Activated CD4-positive, alpha-beta T cell treated with anti-CD3 and anti-CD28 coated beads, Interleukin-2, amount 50 U/mL, for 16 hours (primary cell): ENCODE measurements at places on chromosomes 4 and X.
A peak's percentile ranks its signal among the peaks of the same experiment; 100 is the strongest.

DNA sequence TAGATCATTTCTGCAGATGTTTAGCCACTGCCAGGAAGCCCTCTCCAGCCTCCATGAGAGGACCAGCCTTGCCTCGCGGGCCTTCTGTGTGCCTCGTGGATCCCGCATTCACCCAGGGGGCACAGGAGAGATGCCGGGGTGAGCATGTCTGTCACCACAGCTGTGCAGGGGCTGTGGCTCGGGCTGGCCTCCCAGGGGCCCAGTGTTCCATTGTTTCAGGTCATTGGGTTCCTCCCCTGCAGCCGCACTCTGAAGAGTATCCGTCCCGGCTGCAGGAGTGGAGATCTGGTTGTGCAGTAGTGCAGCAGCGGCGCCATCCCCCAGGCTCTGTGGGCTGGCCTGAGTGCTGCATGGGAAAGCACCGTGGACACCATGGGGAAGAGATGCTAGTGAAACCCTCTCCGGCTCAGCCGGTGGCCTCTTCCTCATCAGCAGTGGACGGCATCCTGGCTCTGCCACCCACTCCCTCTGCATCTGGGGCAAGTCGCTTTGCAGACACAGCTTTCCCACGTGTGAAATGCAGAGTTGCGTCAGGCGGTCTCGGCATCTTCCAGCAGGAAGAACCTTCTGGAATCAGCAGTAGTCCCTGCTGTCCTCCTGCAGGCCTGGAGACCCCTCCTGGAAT is 29.1 kb downstream of the TBC1D14 start:
- DNase-seq = no peak

DNA sequence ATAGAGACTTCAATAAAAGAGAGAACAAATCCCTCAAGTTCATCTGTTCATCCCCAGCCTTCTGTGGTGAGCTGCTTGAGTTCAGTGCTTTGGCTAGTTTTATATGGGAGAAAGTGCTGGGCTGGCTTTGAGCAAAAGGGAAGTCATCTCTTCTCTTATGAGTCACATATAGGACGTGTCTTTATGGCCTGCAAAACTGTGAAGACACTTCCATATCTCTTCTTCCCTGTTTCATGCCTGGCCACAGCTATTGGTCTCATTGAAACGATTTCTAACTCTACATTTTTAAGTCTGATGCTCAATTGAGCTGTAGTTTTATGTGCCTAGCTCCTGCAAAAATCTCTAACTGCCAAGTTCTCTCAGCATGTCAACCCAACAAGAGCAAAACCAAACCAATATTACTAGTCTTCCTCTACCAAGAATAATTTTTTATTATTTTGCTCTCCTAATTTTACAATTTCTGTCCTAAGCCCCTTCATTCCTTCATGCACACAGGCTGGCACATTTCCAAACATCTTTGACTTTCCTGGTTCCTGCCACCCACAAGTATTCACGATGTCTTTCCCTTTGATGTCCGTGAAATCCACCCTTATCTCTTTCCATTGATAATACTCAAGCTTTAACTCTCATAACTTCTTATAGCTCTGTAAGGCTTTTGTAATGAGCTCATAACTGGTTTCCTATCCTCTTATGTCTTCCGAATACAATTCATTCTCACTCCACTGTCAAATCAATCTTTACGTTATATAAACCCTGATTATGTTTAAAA is 165.3 kb downstream of the BTC start:
- DNase-seq = no peak

DNA sequence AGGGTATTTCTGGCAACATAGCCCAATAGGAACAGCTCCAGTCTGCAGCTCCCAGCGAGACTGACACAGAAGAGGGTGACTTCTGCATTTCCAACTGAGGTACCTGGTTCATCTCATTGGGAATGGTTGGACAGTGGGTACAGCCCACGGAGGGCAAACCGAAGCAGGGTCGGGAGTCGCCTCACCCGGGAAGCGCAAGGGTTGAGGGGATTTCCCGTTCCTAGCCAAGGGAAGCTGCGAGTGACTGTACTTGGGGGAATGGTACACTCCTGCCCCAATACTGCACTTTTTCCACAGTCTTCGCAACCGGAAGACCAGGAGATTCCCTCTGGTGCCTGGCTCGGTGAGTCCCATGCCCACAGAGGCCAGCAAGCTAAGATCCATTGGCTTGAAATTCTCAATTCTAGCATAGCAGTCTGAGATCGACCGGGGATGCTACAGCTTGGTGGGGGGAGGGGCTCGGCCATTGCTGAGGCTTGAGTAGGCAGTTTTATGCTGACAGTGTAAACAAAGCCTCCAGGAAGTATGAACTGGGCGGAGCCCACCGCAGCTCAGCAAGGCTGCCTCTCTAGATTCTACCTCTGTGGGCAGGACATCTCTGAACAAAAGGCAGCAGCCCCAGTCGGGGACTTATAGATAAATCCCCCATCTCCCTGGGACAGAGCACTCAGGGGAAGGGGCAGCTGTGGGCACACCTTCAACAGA is 14.0 kb upstream of the ADAD1 start:
- no peak for DNase-seq

GRCh38 chrX:151984328-151984727 is 9.9 kb upstream of the GABRE start:
- DNase-seq = no peak

GRCh38 chr4:119692001-119692400 is 63.4 kb upstream of the PDE5A start:
- no peak for DNase-seq

DNA sequence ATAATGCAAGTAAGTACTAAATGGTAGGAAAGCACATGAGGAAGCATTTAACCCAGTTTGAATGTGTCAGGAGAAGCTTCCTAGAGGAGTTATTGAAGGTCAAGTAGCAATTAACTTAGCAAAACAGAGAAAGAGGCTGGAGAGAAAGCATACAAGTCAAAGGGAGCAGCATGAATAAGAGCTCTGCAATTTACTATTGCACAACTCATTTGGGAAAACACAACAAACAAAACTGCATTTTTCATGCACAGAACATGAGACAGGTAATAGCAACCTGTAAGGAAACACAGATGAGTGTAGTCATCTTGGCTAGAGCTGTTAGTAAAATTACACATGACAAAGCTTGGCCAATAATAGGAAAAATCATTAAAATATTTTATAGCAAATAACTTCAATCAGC is 538.1 kb downstream of the PPP4R3C start:
- DNase-seq = no peak

GRCh38 chr4:112245383-112245782 is 13.8 kb downstream of the AP1AR start:
- DNase-seq = no peak

DNA sequence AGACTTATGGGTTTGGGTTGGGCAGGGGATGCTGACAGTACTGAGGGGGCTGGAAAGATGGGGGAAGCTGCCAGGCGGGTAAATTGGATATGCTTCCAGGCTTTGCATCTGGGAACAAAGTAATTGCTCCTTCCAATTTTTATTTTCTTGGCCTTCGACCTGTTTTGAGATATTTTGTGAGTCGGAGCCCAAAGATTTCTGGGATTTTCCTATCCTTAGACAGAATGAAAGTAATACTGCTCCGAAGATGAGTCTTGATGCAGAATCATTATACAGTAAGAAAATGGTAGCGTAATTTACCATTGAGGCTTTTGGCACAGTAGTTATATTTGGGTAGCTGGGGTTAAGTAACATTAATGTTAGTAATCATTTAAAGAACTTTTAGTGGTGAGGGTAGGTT is 1.4 kb downstream of the SMARCA5 start:
- peak; percentile 14 for DNase-seq

- no peak for DNase-seq
These were observed 49.5 kb upstream of the ATP6AP2 start for GRCh38 chrX:40531056-40531826.

DNA sequence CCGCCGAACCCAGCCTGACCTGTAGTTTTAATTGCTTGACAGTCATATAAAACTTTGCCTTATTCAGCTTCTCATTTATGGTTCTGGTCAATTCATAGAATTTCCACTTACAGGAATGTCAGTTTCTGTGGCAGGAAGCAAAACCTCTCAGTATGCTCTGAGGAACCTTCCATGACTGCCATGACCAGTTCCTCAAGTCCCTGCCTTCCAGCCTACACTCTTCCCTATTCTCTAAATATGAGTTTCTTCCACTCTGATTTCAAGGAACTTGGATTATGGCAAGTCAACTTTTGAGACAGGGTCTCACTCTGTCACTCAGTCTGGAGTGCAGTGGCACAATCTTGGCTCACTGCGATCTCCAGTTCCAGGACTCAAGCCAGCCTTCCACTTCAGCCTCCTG is 26.0 kb upstream of the NSUN7 start:
- DNase-seq = no peak

GRCh38 chr4:82373486-82373815 is 340 bp downstream of the HNRNPD start:
- DNase-seq = no peak

- no peak for DNase-seq
These were observed 20.0 kb downstream of the PHOX2B start for GRCh38 chr4:41728573-41728913.

GRCh38 chr4:173821036-173821435 is 291.0 kb upstream of the HAND2 start:
- DNase-seq = no peak

DNA sequence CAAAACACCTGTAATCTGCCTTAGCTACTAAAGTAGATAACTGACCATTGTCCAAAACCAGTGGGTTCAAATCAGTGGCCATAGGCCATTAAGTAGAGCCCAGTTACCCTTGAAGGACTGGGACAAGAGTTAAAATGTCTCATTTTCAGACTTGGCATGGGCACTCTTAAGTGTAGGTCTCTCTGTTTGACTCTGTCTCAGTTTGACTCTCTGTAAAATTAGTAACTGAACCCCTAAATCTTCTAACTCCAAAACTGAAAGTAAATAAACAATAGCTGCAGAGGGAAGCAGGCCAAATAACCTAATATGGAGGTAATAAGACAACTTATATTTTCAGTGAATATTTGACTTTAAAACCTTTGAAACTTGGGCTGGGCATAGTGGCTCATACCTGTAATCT is 89.1 kb downstream of the SLC16A2 start:
- DNase-seq = peak; percentile 9

DNA sequence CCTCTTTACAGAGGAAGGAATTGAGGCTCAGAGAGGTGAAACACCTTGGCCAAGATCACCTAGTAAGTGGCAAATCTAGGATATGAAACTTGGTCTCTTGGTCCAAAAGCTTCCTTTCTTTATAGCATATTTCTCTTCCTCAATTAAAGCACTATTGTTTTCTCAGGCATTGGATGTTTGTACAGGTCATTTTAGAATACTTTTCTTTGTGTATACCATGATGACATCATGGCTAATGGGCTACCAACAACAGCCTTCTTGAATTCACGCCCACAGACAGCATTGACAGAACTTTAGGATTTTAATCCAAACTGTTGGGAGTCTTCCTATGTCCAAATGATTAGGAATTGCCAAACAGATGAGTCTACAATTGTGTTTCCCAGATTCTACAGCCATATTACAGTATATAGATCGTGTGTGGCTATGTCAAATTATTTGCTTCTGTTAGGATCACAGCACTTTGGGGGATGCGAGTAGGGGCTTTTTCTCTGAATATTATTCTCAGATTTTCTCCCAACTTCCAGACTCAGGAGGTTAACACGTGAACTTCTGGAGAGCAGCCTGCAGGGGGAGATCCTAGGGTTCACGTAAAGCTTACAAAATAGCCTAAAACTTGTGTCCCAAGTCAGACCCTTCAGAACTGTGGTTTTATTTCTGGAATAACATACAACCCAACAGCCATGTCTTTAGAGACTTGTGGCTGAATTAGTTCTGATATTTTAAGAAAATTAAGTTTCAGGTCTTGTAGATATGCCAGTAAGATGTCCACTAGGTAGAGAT is 191.8 kb downstream of the SHROOM3 start:
- DNase-seq = no peak

GRCh38 chrX:23907111-23907497 is 634 bp downstream of the APOO start:
- DNase-seq = no peak

GRCh38 chrX:3143043-3143799 is 102.0 kb downstream of the ARSF start:
- peak; percentile 32 for DNase-seq

DNA sequence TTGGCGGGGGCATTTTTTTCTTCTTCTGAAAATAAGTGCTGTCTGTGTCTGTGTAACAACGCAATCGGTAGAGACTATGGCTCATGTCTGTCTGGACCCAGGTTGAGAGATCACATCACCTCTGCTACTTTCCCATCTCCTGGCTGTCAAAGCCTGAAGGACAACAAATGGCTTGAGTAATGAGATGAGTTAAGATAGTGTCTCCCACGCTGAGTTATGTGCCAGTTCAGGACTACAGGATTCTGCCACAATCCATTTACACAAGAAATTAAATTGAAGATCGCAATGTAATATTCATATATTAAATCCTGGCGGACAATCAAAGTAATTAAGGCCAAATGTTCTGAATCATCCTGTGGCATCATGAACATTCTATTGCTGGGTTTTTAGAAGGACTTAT is 16.5 kb upstream of the ARHGAP36 start:
- DNase-seq = no peak

DNA sequence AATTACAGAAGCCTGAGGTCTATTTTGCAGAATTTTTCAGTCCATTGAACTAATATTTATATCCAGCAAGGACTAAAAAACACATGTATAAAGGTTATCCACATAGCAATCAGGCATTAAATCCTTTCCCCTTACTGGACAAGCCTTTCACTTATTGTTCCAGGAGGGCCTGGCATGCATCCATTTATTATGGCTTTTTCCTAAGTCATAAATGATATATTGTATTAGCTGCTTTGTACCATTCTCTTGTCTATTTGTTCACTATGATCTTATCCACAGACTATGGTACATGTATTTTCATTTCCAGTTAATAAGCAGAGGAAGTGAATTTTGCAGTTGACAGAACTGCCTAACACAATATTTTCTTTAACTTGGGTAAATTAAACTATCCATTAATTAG is 105.4 kb upstream of the ANK2 start:
- no peak for DNase-seq

GRCh38 chr4:148205476-148205875 is 236.7 kb downstream of the NR3C2 start:
- DNase-seq = no peak
